ENCODE measurements at places on chromosomes 7 and 10. TPM values are rescaled to one million over a fixed set of nuclear protein-coding genes. Genes with fewer than 3 reads are reported as not detected.

GRCh38 chr7:142439739-142440138 lies 181.9 kb upstream of the PRSS58 start:
- no peak for DNase-seq

The TRPV6 gene
- 14.1 TPM for polyA plus RNA-seq

The KLHDC10 gene
- polyA plus RNA-seq = 41.9 TPM

DNA sequence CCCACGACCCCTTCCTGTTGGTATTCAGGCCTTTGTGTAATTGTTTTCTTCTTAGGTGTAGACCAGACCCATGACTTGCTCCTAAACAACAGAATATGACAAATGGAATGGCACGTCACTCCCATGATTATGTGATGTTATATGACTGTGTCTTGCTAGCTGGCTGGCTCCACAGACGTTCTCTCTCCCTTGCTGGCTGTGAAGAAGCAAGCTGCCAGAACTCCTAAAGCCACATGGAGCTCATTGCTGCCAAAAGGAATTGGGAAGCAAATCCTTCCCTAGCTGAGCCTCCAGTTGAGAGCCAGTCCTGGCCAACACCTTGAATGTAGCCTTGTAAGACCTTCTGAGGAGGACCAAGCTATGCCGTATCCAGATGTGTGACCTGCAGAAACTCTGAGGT lies 74.2 kb downstream of the RAB18 start:
- DNase-seq = no peak

- DNase-seq = no peak
Observed at GRCh38 chr10:58813573-58813972, 300.9 kb downstream of the BICC1 start.

The NCF1 gene
- 1.5 TPM for polyA plus RNA-seq

DNA sequence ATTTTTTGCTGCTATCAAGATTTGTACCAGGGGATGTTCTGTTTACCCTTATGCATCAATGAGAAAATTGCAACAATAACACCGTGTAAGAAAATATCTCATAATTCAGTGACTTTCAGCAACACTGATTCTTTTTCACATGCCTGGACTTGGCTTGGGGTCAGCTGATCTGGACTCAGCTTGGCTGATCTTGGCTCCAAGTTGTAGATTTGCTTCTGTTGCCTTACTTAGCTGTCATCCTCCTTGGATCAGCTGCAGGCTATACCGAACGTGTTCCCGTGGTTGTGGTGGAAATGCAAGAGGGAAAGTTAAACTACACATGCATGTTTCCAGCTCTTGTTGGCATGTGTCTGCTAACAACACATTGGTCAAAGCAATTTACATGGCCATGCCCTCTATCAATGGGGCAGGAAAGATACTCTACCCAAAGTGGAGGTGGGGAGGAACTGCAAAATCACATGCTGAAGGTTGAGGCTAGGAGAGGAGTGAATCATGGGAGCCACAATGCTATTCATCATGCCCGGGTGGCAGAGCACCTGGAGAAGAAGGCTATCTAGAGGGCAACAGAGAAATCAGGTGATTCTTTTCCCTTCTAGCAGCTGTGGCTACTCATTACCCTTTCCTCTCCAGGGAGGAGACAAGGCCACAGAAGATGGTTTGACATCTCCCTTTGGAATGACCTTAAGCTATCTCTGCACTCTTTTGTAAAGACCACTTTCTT lies 1276.3 kb upstream of the AUTS2 start:
- no peak for DNase-seq

DNA sequence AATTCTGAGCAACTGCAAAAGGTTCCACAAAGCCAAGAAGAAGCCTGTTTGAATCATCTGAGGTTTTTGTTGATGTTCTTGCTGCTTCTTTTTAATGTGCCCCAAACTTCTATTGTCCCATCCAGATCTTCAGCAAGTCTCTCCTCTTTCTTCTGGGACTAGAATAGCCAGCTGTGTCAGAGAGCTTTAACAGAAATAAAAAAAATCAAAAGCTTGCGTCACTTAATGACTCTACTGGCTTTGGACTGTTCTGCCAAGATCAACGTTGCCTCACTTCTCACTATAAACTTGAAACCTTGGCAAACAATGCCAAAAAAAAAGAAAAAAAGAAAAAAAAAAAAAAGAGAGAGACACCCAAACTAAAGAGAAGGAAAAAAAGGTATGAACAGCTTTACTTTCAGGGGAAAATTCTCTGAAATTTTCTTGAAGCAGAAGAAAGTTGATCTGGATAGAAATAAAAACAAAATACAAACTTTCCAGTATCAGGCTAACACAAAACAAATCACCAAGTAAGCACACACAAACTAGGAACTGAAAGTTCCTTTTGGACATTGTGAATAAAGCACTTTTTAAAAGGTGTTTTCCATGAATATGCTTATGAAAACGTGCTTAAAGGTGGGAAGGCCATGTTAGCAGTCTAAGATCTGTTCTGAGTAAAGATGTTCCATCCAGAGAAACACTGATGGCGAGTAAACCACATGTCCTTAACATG lies 14.8 kb downstream of the USP54 start:
- peak; percentile 34 for DNase-seq

The SP8 gene
- polyA plus RNA-seq = not detected

The MOGAT3 gene
- 1.7 TPM for polyA plus RNA-seq

DNA sequence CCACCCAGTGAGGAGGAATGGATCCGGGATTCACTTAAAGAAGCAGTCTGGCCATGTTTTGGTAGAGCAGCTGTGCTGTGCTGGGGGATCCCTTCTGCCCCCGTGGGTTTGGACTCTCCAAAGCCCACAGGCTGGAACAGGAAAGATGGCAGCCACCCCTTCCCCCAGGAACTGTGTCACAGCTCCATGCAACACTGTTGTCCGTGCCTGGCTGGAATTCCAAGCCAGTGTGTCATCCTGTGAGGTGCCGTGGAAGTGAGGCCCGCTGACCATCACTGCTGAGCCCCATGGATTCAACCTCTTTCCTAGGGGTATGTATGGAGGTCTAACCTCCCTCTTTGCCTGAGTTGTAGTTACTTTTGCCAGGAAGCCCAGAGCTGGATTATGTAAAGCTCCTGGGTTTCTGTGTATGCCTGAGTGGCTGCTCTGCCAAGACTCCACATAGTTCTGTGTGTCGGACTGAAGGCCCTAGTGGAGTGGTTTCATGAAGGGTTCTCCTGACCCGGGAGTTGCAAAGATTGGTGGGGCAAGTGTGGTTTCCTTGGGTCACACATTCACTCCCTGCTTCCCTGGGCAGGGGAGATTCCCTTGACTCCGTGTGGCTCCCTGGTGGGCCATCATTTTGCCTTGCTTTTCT lies 35.1 kb upstream of the PCGF5 start:
- no peak for DNase-seq

- no peak for DNase-seq
Observed at GRCh38 chr10:8128511-8128910, 74.0 kb downstream of the GATA3 start.

DNA sequence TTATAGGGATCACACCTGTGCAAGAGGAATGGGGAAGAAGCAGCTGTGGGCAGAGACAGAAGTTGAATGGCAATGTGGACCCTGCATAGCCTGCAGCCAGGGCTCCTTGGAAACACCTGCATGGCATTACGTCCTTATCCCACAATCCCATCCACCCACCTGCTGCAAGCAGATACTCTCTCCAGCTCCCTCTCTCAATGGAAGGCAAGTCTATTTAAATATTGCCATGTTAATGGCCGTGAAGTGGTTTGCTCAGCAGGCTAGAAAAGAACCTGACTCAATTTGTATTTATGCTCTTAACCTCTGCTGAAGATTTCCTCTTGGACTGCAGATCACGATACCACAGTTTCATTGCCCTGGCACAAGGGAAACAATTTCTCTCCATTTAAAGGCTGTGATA lies 417.0 kb downstream of the TYW1 start:
- DNase-seq = no peak

GRCh38 chr10:97991871-97992270 lies 38.5 kb downstream of the CRTAC1 start:
- peak; percentile 69 for DNase-seq

DNA sequence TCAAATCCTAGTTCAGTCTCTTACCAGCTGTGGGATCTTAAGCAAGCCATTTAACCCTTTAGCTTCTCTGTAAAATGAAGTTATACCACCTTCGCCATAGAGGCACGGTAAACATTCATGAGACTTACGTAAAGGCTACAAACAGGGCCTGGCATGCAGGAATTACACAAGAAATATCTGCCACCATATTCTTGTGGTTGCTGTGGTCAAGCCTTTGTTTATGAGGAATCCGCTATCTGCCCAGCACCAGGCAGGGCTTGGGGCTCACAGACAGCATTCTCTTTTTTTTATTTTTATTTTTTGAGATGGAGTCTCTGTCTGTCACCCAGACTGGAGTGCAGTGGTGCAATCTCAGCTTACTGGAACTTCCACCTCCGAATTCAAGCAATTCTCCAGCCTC lies 9.9 kb downstream of the AIFM2 start:
- no peak for DNase-seq

DNA sequence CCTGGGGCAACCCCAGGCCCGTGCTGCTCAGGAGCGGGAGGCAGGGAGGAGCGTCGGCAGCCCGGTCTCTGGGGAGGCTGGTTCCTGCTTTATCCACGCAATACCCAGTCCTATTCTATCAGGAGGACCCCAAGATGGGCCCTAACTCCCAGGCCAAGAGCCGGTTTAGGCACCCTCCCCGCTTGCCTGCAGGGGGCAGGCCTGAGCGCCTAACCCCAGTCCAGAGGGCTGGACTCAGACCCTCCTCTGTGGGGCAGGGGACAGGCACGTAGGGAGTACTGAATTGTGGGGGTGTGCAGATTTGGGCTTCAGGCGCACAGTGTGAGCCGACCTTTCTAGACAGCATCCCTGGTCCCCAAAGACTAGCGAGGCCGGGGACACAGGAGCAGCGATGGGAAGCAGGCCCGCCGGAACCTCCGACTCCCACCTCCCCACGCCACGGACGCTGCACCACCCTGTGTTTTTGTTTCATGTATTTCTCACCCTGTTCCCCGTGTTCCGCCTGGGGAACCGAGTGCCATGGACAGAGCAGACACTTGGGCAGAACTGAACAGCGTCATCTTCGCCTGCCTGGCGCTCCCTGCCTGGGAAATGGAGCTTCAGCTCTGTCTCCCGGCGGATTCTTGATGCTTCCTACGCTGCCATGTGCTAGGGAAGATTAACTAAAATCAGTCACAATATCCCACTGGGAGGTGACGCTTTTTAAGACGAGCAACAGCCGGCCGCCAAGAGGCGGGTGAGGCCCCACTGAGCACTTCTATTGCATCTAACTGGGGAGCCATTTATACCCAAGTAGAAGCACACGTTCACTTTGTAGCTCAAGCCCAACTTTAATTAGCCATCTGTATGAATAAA lies 5.3 kb downstream of the NUDT1 start:
- no peak for DNase-seq

The GALNT17 gene
- 5.6 TPM for polyA plus RNA-seq

The ATRNL1 gene
- polyA plus RNA-seq = 26.7 TPM

GRCh38 chr10:94143261-94143660 lies 149.5 kb downstream of the PLCE1 start:
- no peak for DNase-seq

GRCh38 chr7:33432821-33433220 lies 303.5 kb downstream of the BBS9 start:
- no peak for DNase-seq

DNA sequence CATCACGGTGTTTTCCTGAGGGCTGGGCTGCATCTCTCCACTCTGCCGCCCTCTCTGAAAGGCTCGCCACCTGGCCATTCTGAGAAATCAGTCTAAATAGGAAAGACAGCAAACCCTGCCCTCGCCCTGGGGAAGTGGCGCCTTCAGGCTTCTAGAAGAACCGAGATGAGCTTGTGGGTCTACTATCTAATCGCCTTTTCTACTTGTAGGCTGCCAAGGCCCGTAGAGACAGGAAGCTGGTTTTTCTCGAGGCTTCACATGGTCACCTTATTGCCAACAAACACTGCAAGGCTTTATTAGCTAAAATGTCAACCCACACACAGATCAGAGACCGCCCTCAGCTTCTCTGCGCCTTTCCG lies 21.4 kb downstream of the LAT2 start:
- no peak for DNase-seq

The FAM3C gene
- polyA plus RNA-seq = 95.6 TPM

- DNase-seq = no peak
Observed at GRCh38 chr7:80140388-80140787, 5.8 kb downstream of the GNAI1 start.

- peak; percentile 50 for DNase-seq
Observed at GRCh38 chr7:125316466-125316865, 386.8 kb upstream of the POT1 start.

DNA sequence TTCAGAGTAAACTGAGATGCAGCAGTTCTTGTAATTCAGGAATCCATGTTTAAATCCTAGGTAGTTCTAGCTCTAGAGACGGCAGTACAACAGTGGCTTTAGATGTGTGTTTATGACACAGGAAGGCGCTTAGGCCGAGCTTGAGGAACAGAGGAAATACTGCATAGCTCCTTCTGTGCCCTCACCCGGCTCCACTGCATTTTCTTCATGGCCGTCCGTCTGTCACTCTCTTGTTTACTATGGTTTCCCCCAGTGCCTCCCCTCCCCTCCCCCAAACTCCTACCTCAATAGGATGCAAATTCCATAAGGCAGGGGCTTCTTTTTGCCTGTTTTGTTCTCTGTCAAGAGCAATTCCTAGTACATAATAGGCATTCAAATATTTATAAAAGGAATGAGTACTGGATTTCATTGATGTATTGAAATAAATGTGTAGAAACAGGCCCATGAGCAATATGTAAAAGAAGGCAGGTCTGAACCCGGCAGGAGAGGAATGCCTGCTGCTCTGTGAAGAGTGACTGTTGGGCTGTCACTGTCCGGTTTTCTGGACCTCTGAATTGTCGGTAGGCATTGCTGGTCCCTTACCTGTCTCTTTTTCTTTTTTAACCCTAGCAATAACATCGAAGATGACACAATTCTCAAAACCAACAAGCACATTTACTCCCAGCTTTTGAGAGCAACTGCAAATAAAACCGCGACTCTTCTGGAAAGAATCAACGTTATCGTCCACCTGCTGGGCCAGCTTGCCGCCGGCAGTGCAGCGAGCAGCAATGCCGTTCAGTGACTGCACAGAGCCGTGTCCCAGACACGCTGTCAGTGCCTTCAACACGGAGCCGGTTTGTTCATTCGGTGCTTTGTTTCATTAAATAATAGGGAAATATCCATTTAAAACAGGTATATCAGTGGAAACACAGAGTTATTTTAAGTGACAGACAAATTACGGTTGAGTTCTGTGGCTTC lies 12.7 kb downstream of the MMP21 start:
- no peak for DNase-seq

The COL1A2 gene
- 822 TPM for polyA plus RNA-seq

- DNase-seq = no peak
Observed at GRCh38 chr10:49600046-49600445, 10.1 kb upstream of the SLC18A3 start.

Measured in renal pelvis (tissue), 12 donors.